Effector CD8-positive, alpha-beta T cell (primary cell): ENCODE measurements at places on chromosomes 11 and 22.

DNA sequence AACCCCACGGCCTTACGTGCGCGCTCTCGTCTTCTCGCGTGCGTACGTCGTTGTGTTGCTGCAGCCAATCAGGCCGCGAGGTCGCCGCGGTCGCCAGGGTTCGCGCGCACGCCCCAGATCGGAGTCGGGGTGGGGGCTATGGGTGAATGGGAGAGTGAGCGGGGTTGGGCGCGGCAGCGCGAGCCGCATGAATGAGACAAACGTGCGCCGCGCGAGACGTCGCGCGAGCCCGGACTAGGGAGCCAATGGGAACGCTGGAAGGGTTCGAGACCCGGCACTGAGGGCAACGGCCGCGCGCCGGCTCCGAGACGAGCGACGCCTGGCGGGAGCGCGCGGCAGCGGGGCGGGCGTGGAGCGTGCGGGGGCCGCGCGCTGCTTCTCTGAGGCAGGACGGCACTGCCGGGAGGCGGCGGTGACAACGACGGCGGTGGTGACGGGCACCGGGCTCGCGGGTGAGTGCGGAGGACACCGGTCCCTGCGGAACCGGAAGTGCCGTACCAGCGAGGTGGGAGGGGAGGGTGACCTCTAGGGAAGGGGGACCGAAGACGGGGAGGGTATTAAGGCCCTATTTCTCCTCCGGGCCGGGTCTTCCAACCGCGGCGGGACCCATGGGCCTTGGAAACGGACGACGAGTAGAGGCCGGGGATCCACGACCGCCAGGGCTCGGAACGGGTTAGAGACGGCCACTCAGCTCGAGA, at the start of gene ZDHHC5:
Gene ZDHHC5 (plus strand): TSS at position 379 of the 698 bp plus-strand sequence. CDS start 4,977 bp downstream, outside the sequence.
- peak; percentile 99 for DNase-seq

DNA sequence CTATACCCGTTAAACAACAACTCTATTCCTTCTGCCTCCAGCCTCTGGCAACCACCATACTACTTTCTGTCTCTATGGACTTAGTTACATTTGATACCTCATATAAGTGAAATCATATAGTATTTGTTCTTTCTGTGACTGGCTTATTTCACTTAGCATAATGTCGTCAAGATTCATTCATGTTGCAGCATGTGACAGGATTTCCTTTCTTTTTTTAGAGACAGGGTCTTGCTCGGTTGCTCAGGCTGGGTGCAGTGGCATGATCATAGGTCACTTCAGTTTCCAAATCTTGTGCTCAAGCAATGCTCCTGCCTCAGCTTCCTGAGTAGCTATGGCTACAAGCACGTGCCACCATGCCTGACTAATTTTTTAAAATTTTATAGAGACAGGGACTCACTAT, 29.4 kb upstream of the SORL1 start:
- DNase-seq, result no peak

GRCh38 chr11:1820463-1821325, 14.1 kb upstream of the SYT8 start:
- DNase-seq, result no peak

- no peak for DNase-seq
Observed at GRCh38 chr11:33532720-33533385, 167.8 kb downstream of the C11orf91 start.

GRCh38 chr11:40384991-40385390, 1074.5 kb downstream of the LRRC4C start:
- DNase-seq, result no peak

DNA sequence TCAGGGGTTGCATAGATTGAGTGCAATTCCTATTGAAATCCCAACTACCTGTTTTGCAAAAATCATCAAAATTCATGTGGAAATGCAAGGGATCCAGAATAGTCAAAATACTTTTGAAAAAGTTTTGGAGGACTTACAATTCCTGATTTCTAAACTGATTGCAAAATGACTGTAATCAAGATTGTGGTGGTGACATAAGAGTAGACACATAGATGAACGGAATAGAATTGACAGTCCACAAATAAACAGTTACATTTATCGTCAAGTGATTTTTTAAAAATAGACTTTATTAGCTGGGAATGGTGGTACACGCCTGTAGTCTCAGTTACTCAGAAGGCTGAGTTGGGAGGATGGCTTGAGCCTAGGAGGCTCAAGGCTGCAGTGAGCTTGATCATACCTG, 2.6 kb upstream of the SLC7A4 start:
- no peak for DNase-seq

- DNase-seq, result no peak
Observed at GRCh38 chr11:6096417-6096816, 11.1 kb upstream of the OR56B4 start.

DNA sequence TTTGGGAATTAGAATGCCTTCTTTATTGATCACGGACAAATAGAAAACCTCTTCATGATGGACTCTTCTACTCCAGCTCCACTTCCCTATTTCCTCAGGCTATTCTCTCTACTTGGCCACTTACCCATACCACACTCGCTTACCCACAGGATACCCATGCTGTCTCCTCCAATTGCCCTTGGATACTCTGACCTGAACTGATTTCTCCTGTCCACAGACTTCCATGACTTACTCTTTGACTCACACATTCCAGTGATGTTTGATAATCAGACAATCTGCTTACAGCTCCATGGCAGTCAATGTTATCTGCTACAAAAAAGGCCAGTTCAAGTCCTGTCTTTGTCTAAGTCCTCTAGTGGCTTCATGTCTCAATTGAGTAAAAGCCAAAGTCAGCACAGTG, 292.0 kb upstream of the CTSC start:
- no peak for DNase-seq

DNA sequence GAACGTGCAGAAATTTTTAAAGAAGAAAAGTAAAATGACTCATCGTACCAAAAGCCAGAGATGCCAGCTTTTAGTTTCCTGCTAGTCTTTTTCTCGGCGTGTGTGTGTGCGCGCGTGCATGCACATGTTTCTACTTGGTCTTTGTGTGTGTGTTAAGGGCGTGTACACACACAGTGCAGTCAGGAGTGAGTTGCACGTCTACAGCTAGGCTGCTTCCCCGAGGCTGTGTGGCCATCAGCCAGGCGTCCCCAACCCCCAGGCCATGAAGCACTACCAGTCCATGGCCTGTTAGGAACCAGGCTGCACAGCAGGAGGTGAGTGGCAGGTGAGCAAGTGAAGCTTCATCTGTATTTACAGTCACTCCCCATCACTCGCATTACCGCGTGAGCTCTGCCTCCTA, 36.4 kb downstream of the KCNQ1 start:
- DNase-seq, result no peak

- DNase-seq, result no peak
Observed at GRCh38 chr11:121829159-121829643, 286.8 kb downstream of the BLID start.

- DNase-seq, result no peak
Observed at GRCh38 chr11:45089251-45089650, 57.2 kb upstream of the PRDM11 start.

- no peak for DNase-seq
Observed at GRCh38 chr11:65505466-65506289, 6.8 kb downstream of the MALAT1 start.

DNA sequence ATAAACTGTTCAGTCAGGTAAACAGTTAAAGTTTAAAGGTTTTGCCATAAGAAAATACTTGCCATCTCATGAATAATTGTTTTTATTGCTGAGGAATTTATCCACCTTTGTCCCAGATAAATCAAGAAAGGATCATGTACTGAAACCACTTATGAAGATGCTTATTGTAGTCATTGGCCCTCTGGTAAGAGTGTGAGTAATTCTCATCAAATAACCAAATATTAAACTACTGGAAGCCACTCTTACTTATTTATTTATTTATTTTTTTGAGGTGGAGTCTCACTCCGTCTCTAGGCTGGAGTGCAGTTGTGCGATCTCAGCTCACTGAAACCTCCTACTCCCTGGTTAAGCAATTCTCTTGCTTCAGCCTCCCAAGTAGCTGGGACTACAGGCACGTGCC, 35.1 kb downstream of the TMEM135 start:
- no peak for DNase-seq

GRCh38 chr11:12098601-12099000, 11.8 kb upstream of the MICAL2 start:
- no peak for DNase-seq

- no peak for DNase-seq
Observed at GRCh38 chr11:70066136-70066520, 12.0 kb upstream of the ANO1 start.

GRCh38 chr22:45671783-45672563, at the start of gene ATXN10:
ATXN10 (plus strand) TSS chr22:45671834; CDS start chr22:45672064, 230 bp downstream.
- peak; percentile 32 for DNase-seq

DNA sequence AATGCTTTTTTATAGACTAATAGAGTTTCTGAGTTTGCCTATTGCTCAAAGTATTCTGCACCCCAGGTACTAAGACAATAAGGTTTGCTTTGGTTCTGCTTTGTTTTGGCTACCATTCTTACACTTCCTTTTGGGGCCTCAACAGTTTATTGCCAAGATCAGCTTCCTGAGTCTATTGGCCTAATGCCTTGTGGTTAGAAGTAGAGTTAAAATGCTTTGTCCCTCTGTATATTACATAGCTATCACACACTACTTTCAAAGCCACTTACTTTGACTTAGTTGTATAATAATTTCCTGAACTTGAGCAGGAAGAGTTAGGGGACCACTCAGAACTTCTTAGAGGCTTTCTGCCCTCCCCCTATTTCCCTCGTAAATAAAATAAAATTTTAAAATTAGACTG, 96.5 kb downstream of the DLG2 start:
- no peak for DNase-seq

DNA sequence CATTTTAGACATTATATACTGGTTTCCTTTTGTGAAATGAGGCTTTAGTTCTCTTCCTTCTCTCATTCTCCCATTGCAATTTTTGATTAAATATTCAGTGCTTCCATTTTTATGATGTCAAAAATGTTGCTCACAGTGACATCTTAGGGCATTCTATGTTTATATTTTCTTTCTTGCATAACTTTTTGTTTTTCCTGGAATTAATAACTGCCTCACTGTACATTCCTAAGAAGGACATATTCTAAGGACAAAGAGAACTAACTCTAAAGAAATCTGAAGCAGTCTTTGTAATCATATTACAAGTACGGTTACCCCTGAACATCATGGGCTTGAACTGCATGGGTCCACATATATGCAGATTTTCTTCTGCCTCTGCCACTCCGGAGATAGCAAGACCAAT, 25.8 kb upstream of the P2RY6 start:
- no peak for DNase-seq

DNA sequence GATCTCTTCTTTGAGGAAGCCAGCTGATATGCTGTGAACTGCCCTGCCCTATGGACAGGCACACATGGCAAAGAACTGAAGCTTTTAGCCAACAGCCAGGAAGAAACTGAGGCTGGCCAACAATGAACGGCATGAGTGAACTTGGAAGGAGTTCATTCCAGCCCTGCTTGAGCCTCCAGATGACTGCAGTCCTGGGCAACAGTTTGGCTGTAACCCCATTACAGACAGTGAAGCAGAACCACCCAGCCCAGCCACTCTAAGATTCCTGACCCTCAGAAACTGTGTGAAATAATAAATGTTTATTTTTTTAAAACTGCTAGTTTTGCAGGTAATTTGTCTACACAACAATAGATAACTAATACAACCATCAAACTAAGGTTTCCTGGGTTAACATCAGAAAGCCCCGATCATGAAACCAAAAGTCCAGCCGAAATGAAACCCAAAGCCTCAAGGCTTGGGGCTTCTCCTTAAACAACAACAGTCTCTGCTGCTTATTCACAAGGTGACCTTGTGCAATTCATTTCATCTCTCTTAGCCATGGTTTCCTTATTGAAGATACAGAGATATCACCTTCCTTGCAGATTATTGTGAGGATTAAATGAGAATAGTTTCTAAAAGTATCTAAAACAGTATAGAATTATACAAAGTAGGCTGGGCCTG, 31.4 kb downstream of the PAK1 start:
- DNase-seq, result no peak

GRCh38 chr11:39589391-39589790, 1870.1 kb downstream of the LRRC4C start:
- DNase-seq, result no peak

- no peak for DNase-seq
Observed at GRCh38 chr22:42560381-42560780, 6.6 kb downstream of the SERHL2 start.

- DNase-seq, result no peak
Observed at GRCh38 chr11:133663135-133663985, 131.1 kb upstream of the OPCML start.

DNA sequence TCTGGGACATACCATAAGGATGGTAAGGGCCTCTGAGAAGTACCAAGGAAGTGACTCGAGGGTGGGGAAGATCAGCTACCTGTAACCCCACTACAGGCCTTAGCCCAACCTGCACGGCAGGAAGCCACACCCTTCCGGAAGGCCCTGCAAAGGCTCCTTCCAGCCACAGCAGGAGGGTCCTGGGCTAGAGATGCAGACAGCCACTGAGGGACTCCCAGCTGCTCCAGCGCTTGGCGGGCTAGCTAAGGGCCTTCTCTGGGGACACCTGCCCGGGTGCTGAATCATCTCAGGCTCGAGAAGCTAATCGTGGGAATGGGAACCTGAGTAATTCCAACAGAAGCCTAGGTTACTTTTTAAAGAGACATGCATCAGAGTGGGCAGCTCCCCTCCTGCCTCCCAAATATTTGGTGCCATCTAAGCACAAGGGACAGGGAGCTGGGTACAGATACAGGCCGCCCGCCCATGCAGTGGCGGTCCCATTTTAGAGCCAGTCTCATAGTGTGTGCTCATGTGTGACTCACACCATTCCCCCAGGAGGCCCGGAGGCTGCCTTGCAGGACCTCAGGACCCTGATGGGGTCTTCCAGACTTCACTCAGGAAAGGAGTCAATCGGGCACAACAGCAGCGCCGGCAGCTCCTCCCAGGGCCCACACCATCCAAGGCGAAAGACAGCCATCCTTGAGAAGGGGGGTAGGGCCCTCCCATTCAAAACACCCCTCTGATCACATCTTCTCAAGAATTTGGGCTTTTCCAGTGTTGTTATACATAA, 8.0 kb downstream of the MYH9 start:
- peak; percentile 30 for DNase-seq

DNA sequence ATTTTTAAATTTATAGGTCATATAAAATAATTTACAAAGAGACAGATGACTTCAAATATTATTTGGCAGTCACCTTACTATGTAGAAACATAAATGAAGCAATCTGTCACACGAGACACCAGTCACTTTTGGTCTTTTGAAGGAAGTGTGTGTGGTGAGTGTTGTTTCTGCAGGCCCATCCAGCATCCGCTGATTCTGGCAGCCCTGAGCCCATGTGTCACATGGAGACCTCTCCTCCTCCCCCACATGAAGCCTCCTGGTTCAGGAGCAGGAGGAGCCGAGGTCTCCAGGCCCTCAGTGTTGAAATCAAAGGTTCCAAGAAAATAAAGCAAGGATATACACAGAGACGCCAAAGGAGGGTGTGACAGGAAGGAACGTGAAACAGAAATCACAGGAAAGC, 60.1 kb downstream of the ARFGAP3 start:
- no peak for DNase-seq
